H7 (cell line): ENCODE measurements at places on chromosomes 7 and 10.

DNA sequence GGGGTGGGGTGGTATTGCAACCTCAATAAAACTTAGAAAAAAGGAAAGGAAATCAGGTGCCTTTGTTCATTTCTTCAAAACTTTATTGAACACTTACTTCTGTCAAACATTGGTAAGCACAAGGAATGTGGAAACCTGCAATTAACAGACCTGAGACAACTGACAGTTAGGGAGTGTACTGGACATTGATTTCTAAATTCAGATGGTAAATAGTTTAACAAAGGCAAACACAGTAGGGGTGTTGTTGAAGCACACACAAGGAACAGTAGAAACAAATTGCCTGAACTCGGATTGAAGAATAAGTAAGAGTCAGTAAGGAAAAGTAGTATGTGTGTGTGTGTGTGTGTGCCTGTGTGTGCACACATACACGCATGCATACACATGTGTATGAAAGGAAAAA is 108.6 kb downstream of the CSTF2T start:
- DNase-seq: no peak

DNA sequence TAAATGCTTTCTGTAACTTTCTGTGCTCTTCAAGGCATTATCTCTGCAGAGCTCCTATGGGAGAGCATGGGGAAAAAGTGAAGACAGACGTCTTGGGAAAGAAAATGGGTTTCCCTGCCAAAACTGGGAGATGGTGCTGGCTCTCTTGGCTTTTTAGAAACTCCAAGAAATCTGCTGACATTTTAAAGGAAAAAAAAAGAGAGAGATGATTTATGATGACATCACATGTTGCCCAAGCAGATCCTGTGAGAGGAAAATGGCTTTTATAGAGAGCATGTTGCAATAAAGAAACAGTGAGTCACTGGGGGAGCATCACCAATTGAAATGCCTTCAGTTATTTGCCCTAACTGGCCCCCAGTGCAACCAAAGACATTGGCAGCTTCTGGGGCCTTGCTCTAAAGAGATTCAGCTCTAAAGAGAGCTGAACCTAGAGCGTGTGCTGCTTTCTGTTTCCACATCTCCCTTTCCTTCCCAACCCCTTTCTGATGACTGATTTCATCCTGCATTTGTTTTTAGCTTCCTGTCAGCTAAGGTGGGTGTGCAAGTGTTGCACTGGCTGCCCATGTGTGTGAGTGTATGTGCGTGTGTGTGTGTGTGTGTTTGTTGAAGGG is 37.7 kb downstream of the LRMDA start:
- DNase-seq: no peak

- DNase-seq: no peak
Measured at GRCh38 chr7:75694638-75695399, 43.9 kb downstream of the HIP1 start.

GRCh38 chr7:1804310-1804709 is 134.2 kb downstream of the ELFN1 start:
- DNase-seq: peak; percentile 51

GRCh38 chr10:26869528-26869927 is 8.8 kb upstream of the ABI1 start:
- no peak for DNase-seq

- peak; percentile 43 for DNase-seq
Measured at GRCh38 chr10:117000580-117000979, 4.4 kb downstream of the SHTN1 start.

- no peak for DNase-seq
Measured at GRCh38 chr7:99362801-99363200, 11.7 kb upstream of the ARPC1B start.

- DNase-seq: no peak
Measured at GRCh38 chr7:15494711-15495110, 67.1 kb downstream of the AGMO start.

DNA sequence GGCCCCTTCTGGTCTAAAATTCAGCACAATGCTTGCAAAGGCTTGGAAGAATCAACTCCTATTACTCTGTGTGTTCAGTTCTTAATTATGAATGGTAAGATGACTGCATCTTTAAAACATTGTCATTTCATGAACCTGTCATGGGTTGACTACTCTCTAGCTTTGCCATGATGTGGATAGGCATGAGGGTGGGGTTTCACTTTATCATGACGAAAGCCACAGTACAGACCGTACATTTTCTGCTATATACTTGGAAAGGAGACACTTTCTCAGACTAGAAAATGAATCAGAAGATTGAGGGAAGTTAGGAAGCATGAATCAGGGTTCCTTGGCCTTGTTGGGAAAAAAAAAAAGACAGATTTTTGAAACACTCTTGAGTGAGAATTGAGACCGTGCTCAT is 19.7 kb upstream of the MSRB2 start:
- DNase-seq: no peak

GRCh38 chr10:97714401-97715258 is 1.1 kb downstream of the MARVELD1 start:
- peak; percentile 87 for DNase-seq

DNA sequence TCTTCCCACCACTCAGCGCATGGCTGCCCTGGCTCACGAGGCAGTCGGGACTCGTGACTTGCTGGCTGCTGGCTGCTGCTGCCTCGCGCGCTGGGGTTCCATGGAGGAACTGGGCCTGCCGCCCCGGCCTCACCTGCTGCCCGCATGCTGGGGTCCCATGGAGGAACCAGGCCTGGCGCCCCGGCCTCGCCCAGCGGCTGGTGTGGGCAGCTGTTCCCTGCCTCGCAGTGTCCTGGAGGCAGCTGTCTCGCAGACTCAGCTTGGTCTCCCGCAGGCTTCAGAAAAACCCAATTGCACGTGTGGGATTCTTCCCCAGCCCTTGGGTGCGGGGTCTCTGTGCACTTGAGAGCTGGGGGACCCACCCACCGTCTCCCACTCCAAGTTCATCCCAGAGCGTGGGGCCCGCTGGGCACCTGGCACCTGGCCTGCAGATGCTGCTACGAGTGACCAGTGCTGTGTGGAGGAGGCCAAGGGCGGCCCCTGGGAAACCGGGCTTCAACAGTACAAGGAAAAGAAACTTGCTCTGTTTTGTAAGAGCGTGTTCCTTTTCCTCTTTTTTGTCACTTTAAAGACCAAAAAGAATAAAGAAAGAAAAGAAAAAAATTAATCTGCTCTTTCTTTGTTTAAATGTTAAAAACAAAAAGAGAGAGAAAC is 20.4 kb downstream of the PWWP2B start:
- DNase-seq: peak; percentile 64

DNA sequence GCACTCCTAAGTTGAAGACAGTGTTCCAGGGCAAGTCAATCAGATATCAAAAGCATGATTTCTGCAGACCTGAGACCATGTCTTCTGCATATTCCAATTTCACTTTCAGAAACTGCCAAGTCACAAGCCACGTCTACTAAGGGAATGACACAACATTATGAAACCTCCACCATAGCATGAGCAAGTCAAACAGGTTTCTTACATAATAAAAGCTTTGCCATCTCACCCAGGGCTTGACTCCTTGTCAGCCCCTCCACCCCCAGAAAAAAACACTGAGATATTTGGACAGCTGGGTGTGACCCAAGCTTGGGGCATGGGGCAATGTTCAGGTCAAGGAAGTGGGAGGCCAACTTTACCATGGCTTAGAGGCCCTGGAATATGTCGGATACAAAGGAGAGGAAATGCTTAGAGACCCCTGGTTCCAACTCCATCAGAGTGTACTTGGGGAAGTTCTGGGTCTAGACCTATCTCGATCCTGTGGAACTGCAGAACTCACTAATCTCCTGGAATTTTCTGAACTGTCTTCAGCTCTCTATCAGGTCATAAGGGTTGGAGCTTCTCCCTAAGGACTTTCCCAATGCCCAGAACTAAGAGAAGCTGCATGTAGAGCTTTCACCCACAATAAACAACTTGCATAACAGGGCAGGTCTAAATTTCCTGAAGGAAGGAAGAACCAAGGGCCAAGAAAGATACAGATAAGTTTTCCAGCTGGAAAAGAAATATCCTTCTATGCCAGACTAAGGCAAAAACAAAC is 80.6 kb upstream of the NAMPT start:
- no peak for DNase-seq

GRCh38 chr7:84665339-84665738 is 470.8 kb upstream of the SEMA3A start:
- DNase-seq: no peak

- DNase-seq: no peak
Measured at GRCh38 chr10:112535531-112535951, 88.5 kb downstream of the VTI1A start.

- no peak for DNase-seq
Measured at GRCh38 chr10:94102436-94102835, 108.7 kb downstream of the PLCE1 start.

DNA sequence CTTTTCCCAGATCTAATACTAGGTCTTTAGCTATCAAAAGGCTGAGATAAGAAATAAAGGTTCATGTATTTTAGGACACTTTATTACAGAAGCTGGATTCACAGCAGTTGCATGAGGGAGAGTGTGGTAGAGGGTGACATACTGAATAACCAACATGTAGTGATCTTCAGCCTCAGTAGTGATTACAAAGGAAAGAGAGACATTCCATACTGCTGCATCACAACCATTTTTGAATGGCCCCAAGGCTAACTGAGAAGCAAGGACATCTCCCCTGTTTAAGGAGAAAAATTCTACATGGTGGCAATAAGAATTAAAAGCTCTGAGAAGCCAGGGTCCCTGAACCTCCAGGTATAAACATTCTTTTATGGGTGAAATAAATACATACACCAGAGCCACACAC is 35.3 kb downstream of the COG5 start:
- no peak for DNase-seq

DNA sequence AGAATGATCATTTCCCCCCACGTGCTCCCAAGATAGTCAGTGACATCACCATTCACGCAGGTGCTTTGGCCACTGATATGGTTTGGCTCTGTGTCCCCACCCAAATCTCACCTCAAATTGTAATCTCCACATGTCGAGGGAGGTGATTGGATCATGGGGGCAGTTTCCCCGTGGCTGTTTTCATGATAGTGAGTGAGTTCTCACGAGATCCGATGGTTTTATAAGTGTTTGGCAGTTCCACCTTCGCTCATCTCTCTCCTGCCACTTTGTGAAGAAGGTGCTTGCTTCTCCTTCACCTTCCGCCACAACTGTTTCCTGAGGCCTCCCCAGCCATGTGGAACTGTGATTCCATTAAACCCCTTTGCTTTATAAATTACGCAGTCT is 205.4 kb upstream of the SH2B2 start:
- DNase-seq: no peak

- peak; percentile 96 for DNase-seq
Measured at GRCh38 chr10:74150990-74151878, at the start of gene ADK. ADK (plus strand) TSS chr10:74151221; CDS start chr10:74151279, 58 bp downstream.

DNA sequence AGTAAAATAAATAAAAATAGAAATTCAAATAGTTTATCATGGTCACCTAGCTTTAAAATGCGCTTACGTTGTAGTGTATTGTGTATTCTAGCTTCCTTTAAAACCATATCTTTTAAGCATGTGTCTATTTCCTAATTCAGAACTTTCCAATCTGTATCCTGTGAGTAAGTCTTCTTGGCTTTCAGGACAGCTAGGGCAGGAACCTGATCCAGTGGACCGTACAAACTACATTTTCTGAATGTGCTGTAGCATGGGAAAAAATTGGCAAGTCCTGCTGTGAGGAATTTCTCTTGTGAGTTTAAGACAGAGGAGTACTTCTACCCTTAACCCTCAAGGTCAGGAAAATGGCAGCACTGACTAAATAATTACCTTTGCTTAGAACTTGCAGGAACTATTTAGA is 12.1 kb downstream of the OPN1SW start:
- DNase-seq: no peak

- DNase-seq: no peak
Measured at GRCh38 chr10:61903928-61904344, 2.4 kb downstream of the ARID5B start.

DNA sequence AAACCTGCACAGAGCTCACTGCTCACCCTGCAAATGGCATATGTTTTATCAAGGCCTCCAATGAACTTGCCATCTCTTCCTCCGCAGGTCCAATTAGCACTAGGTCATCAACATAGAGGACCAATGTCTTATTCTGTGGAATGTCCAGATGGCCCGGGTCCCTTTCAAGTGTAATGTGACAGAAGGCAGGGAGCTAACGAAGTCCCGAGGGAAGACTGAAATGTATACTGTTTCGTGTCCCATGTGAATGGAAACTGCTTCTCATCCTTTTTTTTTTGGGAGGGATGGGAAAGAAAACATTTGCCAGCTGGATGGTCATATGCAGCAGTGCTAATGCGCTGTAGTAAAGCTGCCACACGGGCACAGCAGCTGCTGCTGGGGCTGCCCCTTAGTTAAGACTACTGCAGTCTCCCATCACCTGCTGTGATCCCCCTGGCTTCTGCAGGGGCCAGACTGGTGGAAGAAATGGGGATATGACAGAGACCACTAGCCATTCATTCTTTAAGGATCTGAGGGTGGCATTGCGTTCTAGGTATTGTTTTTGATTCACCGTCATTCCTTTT is 61.7 kb upstream of the CCNY start:
- DNase-seq: no peak

- DNase-seq: peak; percentile 91
Measured at GRCh38 chr7:1087952-1088920, at the start of gene GPER1. GPER1 (plus strand) TSS chr7:1088113; CDS start chr7:1091729, 3,616 bp downstream.

DNA sequence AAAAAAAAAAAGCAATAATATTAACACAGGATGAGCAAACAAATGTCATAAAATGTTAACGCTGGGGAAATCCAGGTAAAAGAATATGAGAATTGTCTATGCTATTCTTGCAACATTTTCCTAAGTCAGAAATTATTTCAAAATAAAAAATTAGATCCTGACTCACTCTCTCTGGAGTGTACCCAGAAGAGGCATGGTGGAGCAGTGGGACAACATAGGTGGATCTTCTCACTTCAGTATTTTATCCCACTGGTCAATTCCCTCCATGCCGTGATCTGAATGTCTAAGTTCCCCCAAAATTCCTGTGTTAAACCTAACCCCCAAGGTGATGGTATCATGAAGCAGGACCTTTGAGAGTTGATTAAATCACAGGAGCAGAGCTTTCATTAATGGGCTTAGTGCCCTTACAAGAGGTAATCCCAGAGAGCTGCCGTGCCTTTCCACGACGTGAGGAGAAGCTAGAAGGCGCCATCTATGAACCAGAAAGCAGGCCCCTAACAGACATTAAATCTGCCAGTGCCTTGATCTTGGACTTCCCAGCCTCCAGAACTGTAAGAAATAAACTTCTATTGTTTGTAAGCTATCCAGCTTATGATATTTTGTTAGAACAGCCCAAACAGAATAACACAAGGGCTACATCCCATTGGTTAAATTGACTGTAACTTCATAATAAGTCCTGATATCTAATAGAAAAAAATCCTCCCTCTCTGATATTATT is 35.2 kb downstream of the USP6NL start:
- no peak for DNase-seq

DNA sequence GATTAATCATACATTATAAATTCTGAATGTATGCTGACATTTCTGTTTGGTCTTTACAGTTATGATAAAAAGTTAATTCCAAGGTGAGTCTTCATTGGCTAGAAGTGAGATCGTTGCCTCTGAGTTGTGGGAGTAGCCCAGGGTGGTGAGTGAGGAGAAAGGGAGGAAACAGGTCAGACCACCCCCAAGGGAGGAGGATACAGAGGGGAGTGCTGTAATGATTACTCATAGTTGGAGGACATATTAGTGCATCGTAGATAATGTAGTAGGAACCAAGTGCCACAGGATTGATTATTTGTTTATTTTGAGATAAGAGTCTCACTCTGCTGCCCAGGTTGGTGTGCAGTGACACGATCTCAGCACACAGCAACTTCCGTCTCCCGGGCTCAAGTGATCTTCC is 672.2 kb downstream of the INHBA start:
- no peak for DNase-seq

GRCh38 chr7:132095111-132095765 is 481.0 kb downstream of the PLXNA4 start:
- no peak for DNase-seq

- no peak for DNase-seq
Measured at GRCh38 chr7:86785641-86786040, 141.9 kb downstream of the GRM3 start.
